ENCODE measurements at places on chromosomes 1 and 21.

DNA sequence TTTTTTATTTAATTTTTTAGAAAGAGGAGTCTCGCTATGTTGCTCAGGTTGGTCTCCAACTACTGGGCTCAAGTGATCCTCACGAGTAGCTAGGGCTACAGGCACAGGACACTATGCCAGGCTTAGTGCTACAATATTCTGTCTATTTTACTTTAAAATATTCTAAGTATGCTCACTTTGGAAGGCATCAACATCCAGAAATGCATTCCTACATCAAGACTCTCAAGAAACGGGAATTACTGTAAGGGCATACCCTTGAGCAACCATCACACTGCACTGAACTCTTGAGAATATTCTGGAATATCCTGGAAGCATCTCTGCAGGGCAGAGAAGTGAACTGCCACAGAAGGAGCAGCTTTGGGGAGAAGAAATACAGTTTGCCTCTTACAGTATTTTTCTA, 565 bp upstream of the DMRTB1 start:
- no peak for DNase-seq

- no peak for DNase-seq
Observed at GRCh38 chr21:38951095-38951730, 145.5 kb downstream of the ETS2 start.

- no peak for DNase-seq
Observed at GRCh38 chr1:98761219-98761865, 99.8 kb downstream of the SNX7 start.

- DNase-seq = no peak
Observed at GRCh38 chr1:12096615-12097014, 33.5 kb downstream of the TNFRSF8 start.

GRCh38 chr1:34013958-34014737, 150.3 kb downstream of the HMGB4 start:
- DNase-seq = no peak

- DNase-seq = no peak
Observed at GRCh38 chr21:39087238-39088030, 95.8 kb downstream of the PSMG1 start.

DNA sequence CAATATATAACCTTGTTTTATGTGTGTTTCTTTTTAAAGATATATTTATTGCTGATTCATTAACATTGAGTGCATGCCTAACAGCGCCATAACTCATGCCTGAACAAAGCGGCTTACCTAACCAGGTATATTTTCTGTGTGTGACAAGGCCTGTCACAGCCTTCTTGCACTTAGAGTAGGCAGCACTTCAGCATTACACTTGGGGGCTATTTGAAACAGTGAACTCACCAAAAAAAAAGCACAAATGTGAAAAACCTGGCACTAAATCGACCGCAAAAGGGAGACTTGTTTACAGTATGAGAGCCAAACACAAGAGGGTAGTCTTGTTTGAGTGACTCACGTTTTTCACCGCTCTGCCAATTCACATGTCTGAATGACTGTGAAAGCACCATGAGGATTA, 111.7 kb downstream of the DISP1 start:
- DNase-seq = no peak

Measured in amniotic stem cell (primary cell).